Activated CD4-positive, alpha-beta T cell treated with anti-CD3 and anti-CD28 coated beads, Interleukin-2, Interleukin-4, amounts not matched to agents 100 ng/mL and 50 ng/mL, durations not matched to agents 16 hours and 8 hours (primary cell): ENCODE measurements at places on chromosomes 16 and 17.

DNA sequence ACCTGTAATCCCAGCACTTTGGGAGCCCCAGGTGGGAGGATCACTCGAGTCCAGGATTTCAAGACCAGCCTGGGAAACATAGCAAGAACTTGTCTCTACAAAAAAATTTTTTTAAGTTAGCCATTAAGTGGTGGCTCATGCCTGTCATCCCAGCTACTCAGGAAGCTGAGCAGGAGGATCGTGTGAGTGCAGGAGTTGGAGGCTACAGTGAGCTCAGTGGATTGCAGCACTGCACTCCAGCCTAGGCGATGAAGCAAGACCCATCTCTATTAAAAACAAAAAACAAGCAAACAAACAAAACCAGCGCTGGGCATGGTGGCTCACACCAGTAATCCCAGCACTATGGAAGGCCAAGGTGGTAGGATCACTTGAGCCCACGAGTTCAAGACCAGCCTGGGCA, 38.0 kb downstream of the HEATR3 start:
- DNase-seq = no peak

DNA sequence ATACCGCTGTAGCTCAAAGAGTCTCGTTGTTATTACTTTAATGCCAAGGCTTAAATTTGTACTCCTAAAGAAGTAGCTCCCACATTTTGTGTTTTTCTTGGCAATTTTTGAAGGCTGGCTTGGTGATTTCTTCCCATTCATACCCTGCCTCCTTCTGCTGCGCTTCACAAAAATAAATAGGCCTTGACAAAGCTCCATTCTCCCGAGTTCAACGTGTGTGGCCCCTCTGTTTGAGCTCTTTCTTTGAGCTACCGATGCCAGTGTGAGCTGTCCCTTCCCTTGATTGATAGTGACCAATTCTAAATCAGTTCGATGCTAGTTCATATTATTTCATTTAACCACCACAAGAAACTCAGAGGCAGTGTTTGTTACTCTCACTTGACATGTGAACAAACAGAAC, 96.8 kb downstream of the MAP2K6 start:
- no peak for DNase-seq

- no peak for DNase-seq
Measured at GRCh38 chr16:17396762-17397498, 73.8 kb downstream of the XYLT1 start.

- no peak for DNase-seq
Measured at GRCh38 chr17:74597069-74597790, 5.1 kb upstream of the CD300LD start.

GRCh38 chr17:48333034-48333530, 96.9 kb downstream of the SKAP1 start:
- DNase-seq = peak; percentile 68

DNA sequence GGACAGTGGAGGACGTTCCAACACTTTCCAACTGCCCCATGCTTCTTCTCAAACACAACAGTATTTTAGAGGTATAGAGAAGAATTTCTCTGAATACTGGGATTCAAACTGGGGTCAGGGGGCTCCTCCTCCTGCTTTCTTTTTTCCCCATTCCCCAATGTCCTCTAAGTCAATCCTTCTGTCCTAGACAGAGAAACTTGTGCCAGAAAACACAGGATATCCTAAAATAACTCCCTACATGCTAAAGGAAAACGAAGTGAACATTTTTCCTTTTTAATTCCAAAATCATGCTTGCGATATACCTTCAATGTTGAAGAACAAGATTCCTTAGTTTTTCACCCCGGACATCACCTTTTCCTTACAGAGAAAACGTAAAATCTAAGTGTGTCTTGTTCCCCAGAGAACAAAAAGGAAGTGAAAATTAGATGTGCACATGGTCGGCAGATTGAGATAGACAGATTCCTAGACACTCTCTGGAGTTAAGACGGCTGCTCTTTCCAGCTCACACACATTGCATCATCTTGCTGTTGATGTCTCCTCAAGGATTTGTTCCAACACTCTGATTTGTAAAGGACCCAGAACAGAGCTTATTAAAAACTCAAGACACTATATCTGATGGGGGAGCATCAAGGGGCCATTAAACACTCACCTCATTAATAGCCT, 228.2 kb downstream of the GRIN2A start:
- no peak for DNase-seq
